ENCODE measurements at places on chromosomes 12 and 14. TPM values are rescaled to one million over a fixed set of nuclear protein-coding genes. Genes with fewer than 3 reads are reported as not detected.

- no peak for DNase-seq
These were observed 171.7 kb upstream of the FLRT2 start for GRCh38 chr14:85358136-85358785.

DNA sequence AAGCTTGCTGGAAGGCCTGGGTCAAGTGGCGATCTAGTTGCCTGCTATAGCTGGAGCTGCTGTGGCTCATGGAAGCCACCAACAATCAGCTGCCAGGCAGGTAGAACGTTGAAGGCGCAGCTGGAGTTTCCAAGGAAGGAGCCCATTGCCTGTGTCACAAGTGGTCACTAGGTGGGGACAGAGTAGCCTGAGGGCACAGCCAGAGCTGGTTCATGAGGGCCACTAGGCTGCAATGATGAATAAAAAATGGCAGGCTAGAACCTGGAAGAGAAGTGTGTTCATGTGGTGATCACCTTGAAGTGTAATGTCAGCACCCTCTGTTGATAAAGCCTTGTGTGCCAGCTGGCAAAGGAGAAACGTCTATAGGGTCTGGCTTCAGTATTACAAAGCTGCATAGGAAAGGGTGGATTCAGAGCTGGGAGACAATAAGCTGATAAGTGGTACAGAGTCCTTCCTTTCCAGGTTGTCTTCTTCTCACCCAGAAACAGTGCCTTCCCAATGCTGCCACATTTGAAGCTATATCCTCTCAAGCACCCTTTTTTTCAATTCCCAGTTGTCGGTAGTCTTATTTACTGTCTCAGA is 165.8 kb downstream of the EMP1 start:
- DNase-seq = peak; percentile 59

DNA sequence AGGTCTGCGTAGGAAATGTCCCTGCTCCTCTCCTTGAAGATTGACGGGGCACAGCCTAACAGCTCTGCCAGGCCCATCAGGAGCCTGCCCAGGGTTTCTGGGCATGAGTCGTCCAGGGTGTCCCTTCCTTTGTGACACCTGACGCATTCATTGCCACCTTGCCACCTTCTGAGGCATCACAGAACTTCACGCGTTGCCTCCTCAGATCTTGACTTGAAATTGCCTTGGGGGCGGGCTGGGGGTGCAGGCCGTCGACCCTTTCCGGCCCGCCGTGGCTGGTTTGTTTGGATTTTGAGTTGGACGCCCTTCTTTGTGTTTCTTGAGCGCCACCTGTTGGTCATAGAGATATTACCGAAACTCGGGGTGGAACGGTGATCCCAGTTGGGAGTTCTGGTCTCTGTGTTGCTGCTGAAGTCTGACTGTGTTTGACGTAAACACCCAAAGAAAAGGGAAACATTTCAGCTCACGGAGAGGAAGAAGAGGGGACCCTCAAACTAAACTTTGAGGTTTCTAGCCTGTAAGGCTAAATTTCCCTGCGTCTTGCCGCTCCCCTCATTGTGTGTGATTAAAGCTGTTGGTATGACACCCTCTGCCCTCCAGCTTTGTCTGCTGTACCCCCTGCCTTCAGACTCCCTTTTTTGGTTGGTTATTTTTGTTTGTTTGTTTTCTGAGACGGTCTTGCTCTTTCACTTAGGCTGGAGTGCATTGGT is 44.6 kb downstream of the MLXIP start:
- peak; percentile 83 for DNase-seq

DNA sequence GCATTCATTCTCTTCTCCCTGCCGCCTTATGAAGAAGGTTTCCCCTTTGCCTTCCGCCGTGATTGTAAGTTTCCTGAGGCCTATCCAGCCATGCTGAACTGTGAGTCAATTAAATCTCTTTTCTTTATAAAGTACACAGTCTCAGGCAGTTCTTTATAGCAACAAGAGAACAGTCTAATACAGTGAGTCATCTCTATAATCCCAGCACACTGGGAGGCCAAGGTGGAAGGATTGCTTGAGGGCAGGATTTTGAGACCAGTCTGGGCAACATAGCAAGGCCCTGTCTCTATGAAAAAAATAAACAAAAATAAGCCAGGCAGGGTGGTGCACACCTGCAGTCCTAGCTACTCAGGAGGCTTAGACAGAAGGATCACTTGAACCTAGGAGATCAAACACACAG is 259.9 kb downstream of the CEP128 start:
- no peak for DNase-seq

- DNase-seq = no peak
These were observed 38.7 kb upstream of the MTERF2 start for GRCh38 chr12:107025671-107026070.

- no peak for DNase-seq
These were observed 6.3 kb upstream of the CD4 start for GRCh38 chr12:6782850-6783566.

LGR5 gene
- total RNA-seq = 1.6 TPM
